Activated CD4-positive, alpha-beta T cell treated with anti-CD3 and anti-CD28 coated beads, Interleukin-2, amount 50 U/mL, for 24 hours (primary cell): ENCODE measurements at places on chromosomes 3 and 15.

GRCh38 chr15:27742751-27743477 lies 356.2 kb downstream of the OCA2 start:
- DNase-seq: no peak

DNA sequence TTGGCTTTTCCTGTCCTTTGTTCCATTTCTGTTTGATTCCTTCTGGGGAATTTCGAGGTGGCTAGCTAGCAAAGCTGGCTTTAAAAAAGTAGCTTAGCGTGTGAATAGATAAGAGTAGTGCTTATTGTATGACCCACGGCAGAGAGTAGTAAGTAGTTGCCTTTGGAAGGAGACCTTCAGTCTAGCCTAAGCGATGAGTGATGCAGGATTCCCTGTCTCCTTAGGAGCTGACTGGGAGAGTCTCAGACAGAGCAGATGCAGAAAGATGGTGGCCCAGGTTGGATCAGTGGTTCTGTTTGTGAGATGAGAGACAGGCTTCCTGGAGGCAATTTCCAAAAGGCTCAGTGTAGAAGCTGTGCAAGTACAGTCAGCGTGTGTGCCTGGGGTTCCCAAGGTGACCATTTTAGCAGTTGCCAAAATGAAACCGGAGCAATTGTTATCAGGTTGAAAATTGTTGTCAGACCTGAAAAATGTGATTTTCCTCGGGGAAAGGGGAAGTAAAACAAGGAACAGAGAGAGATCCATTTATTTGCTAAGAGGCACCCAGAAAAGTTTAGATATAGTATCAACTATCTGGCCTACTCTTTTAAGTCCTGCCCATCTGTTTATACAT lies 681 bp upstream of the IL5RA start:
- DNase-seq: no peak

GRCh38 chr3:122890077-122890719 lies 95.3 kb downstream of the SLC49A4 start:
- no peak for DNase-seq

GRCh38 chr3:185934767-185935464 lies 2.9 kb downstream of the TRA2B start:
- no peak for DNase-seq

GRCh38 chr3:4418156-4418555 lies 48.9 kb downstream of the SUMF1 start:
- DNase-seq: no peak

GRCh38 chr15:67093504-67093862 lies 28.1 kb downstream of the SMAD3 start:
- DNase-seq: no peak

DNA sequence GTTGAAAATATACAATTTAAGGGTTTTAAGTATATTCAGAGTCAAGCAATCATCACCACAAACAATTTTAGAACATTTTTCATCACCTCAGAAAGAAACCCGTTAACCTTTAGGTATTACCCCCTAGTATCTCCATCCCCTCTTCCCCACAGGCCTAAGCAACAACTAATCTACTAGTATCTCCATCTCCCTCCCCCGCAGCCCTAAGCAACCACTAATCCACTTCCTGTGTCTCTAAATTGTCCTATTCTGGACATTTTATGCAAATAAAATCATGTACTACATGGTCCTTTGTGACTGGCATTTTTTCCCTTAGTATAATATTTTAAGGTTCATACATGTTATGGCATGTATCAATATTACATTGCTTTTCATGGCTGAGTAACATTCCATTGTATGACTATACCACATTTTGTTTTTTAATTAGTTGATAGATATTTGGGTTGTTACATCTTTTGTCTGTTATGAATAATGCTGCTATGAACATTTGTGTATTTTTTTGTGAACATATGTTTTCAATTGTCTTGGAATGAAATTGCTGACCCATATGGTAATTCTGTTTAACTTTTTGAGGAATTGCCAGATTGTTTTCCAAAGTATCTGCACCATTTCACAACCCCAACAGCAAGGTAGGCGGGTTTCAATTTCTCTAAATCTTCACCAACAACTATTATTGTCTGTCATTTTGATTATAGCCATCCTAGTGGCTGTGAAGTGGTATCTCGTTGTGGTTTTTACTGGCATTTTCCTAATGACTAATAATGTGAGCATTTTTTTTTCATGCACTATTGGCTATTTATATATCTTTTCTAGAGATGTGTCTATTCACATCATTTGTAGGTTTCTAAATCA lies 215.6 kb upstream of the CD96 start:
- DNase-seq: no peak

- no peak for DNase-seq
Measured at GRCh38 chr3:52269776-52270175, 8.7 kb downstream of the WDR82 start.

DNA sequence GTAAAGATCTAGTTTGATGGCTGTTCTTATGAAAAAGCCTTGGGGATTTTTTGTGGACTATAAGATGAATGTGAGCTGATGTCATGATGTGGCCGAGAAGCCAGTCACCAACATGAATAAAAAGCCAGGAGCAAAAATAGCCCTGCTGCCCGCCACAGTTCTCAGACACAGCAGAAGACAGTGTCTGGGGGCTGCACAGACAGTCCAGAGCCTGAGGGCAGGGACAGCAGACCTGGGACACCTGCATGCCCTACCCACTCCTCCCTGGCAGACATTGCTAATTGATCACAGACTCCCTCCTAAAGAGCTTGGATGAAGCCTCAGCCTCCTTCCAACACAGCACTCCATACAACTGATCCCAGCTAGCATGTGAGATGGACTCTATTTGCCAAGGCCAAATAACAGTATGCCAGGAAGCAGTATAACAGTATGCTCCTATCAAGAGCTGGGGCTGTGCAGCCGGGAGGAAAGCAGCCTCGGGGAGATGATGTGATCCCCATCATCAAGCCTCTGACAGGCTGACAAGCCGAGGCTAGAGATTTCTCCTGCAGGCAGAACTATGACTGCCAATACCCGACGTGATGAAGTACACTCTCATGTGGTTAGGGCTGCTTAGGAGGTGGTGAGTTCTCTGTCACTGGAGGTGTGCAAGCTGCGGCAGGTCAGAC lies 105.4 kb upstream of the RPL32 start:
- DNase-seq: no peak

- no peak for DNase-seq
Measured at GRCh38 chr15:69703532-69704187, 251.0 kb downstream of the RPLP1 start.

GRCh38 chr15:96338074-96338765 lies 7.7 kb downstream of the NR2F2 start:
- no peak for DNase-seq

DNA sequence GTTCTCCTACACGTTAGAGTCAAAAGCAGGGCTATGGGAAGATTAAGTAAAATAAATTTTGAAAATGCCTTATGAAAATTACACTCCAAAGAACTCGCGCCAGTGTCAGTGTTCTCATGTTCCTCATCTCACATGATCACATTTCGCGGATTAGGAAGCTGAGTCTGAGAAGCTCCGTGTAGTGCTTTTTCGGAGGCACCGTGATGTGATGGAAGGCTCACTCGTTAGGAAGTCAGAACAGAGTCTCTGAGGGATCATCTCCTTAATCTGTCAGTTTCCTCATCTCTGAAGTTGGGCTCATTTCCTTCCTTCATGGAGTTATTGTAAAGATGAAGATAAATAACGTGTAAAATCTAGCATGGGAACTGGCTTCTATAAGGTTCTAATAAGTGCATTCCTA lies 3.2 kb downstream of the ADIPOQ start:
- no peak for DNase-seq

DNA sequence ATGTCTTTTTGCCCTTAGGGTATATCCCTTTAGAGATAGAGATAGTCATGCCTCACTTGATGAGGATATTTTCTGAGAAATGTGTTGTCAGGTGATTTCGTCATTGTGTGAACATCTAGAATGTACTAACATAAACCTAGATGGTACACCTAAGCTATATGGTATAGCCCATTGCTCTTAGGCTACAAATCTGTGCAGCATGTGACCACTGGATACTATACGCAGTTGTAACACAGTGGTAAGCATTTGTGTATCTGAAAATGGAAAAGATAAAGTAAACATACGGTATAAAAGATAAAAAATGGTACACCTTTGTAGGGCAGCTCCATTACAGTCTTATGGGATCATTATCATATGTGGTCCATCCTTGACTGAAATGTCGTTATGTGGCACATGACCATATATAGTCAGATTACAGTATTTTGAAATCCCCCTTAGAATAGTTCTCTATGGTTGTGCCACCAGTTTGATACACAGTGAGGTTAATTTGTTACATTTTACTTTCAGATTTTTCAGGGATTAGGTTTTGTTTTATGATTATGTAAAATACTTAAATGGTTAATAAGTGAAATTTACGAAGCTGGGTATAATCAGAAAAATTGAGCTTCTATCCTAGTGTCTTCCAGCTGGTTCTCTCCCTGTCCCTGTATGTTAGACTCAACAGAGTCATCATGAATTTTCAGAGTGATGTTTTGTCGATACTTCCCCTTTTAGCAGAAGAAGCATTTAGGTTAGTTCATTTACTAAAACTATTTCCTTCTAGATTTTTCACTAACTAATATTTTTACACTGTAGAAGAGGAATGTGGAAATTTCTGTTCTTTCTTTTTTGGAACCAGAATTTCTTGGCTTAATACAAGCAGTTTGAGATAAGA lies 12.8 kb downstream of the SETD5 start:
- no peak for DNase-seq
